ENCODE measurements at places on chromosomes 13 and 19.

DNA sequence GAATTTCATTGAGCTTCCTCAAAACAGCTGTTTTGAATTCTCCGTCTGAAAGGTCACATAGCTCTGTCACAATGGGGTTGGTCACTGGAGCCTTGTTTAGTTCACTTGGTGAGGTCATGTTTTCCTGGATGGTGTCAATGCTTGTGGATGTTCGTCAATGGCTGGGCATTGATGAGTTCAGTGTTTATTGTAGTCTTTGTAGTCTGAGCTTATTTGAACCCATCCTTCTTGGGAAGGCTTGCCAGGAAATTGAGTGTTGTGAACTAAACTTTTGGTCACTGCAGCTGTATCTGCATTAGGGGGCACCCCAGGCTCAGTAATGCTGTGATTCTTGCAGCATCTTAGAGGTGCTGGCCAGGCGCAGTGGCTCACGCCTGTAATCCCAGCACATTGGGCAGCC lies 22.0 kb downstream of the BLOC1S3 start:
- H3K36me3 ChIP-seq: no peaks in the 10 kb centered on the region
- no peak overlapping the region for H3K4me3 ChIP-seq
- no peaks in the 10 kb centered on the region for H3K4me1 ChIP-seq
- no peak for DNase-seq

DNA sequence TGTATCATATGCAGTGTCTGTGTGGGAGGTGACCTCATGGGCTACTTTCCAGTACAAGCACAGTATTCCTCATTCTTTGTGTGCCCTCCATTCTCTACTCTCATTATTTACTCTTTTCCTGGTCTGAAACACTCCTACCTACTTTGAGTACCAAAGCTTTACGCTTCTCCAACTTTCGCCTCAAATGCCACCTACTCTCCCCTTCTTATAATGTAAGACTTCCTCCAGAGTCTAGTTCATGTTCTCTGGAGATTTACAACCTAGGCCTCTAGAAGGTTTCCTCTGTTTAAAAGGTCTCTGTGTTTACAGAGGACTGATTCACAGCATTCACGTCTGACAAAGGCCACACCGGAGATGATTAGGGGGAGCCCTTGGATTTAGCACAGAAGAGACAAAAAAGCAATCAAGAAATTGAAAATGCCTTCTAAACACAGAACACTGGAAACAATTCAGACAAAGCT lies 302.0 kb downstream of the KLF12 start:
- H3K4me3 ChIP-seq: no peak overlapping the region
- no peaks in the 10 kb centered on the region for H3K36me3 ChIP-seq
- DNase-seq: no peak
- H3K27me3 ChIP-seq: no peaks in the 10 kb centered on the region
- H3K4me1 ChIP-seq: peaks cover 32% of the 10 kb centered on the region
- no peak overlapping the region for H3K27ac ChIP-seq

- no peaks in the 10 kb centered on the region for H3K36me3 ChIP-seq
- H3K4me1 ChIP-seq: no peaks in the 10 kb centered on the region
- H3K4me3 ChIP-seq: no peak overlapping the region
- H3K27me3 ChIP-seq: peaks cover 1% of the 10 kb centered on the region
- no peak for DNase-seq
Observed at GRCh38 chr13:96193728-96194310, 103.9 kb downstream of the HS6ST3 start.

DNA sequence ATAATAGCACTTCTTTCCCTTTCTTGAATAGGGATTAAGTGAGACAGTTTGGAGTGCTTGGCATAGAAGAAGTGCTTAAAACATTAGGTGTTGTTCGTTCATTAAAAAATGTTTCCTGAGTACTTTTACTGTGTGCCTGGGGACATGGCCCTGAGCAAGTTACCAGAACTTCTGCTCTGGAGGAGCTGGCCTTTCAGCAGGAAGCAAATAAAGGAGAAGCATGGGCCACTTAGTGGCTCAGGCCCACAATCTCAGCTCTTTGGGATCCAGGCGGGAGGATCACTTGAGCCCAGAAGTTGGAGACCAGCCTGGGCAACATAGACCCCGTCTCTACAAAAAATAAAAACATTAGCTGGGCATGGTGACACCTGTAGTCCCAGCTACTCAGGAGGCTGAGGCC lies 5.7 kb downstream of the DNM2 start:
- no peak overlapping the region for H3K27ac ChIP-seq
- H3K4me1 ChIP-seq: peaks cover 48% of the 10 kb centered on the region
- no peak overlapping the region for H3K4me3 ChIP-seq
- H3K36me3 ChIP-seq: peaks cover 12% of the 10 kb centered on the region
- no peaks in the 10 kb centered on the region for H3K27me3 ChIP-seq

DNA sequence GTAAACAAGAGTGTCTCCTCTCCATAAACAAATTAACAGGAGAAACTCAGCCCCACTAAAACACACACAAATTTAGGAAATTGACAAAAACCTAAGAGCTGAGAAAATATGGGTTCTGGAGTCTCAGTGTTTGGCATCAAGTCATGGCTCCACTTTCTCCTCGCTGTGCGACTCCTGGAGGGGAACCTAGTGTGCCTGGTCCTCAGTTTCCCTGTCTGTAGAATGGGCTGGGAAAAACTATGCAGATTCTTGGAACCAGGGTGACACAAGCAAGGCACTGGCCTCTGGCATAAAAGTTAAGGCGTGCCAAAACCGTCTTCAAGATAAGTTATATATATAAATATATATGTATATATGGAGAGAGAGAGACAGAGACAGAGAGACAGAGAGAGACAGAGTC lies 83.9 kb downstream of the INSR start:
- DNase-seq: no peak
- H3K4me1 ChIP-seq: peaks cover 40% of the 10 kb centered on the region
- peaks cover 7% of the 10 kb centered on the region for H3K27me3 ChIP-seq
- H3K27ac ChIP-seq: no peak overlapping the region

DNA sequence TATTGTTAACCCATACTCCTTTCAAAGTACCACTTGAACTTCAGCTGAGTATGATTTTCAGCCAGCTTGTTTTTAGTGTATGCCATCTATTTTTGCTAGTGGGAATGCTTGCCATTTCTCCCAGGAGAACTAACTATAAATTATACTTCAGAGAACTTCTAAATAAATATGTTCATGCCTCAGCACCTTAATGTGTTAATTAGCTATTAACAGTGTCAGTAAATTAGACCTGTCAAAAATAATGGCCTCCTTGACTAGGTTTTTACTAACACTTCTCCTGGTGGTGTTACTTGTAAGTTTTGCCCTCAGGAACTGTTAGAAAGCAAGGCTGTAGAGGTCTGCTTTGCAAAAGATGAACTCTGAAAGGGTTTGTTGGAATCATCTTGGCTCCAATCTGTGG lies 4.5 kb downstream of the CLDN10 start:
- no peak overlapping the region for H3K4me3 ChIP-seq
- DNase-seq: no peak
- no peaks in the 10 kb centered on the region for H3K36me3 ChIP-seq
- H3K27me3 ChIP-seq: peaks cover 32% of the 10 kb centered on the region
- H3K27ac ChIP-seq: no peak overlapping the region
- peaks cover 9% of the 10 kb centered on the region for H3K4me1 ChIP-seq

DNA sequence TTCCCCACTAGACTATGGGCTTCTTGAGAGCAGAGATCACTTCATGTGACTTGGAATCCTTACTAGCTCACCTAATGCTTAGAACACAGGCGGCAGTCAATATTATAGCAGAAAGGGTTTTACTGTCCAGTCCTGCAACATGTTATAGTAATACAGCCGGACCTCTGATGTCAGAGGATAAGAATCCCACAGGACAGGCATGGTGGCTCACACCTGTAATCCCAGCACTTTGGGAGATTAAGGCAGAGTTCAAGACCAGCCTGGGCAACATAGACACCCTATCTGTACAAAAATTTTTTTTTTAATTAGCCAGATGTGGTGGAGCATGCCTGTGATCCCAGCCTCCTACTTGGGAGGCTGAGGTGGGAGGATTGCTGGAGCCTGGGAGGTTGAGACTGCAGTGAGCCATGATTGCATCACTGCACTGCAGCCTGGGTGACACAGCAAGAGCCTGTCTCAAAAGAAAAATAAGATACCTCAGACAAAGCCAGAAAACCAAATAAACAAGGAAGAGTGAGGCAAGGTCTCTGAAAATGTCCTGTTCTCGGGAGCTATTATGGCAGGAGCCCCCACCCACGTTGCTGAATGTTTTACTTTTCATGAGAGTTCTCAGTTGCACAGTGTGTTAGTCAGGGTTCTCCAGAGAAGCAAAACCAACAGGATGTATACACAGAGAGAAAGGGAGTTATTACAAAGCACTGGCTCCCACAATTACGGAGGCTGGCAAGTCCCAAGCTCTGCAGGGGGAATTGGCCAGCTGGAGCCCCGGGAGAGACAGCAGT lies 100.8 kb downstream of the UBL3 start:
- H3K36me3 ChIP-seq: no peaks in the 10 kb centered on the region
- no peak overlapping the region for H3K27ac ChIP-seq
- peaks cover 13% of the 10 kb centered on the region for H3K27me3 ChIP-seq

- H3K27ac ChIP-seq: no peak overlapping the region
- H3K27me3 ChIP-seq: no peaks in the 10 kb centered on the region
- no peaks in the 10 kb centered on the region for H3K36me3 ChIP-seq
- peaks cover 18% of the 10 kb centered on the region for H3K4me1 ChIP-seq
- DNase-seq: no peak
Observed at GRCh38 chr13:112730157-112730671, 40.4 kb downstream of the ATP11A start.

GRCh38 chr19:5558101-5558621 lies 9.6 kb downstream of the TINCR start:
- H3K36me3 ChIP-seq: peaks cover 13% of the 10 kb centered on the region
- H3K27me3 ChIP-seq: peaks cover 5% of the 10 kb centered on the region
- H3K4me1 ChIP-seq: no peaks in the 10 kb centered on the region
- no peak overlapping the region for H3K4me3 ChIP-seq

GRCh38 chr13:74133657-74134201 lies 475 bp downstream of the KLF12 start:
- peak overlapping the region; percentile 100 for H3K4me3 ChIP-seq
- peak; percentile 91 for DNase-seq
- peaks cover 30% of the 10 kb centered on the region for H3K4me1 ChIP-seq
- H3K27me3 ChIP-seq: peaks cover 1% of the 10 kb centered on the region
- H3K27ac ChIP-seq: peak overlapping the region; percentile 100
- H3K36me3 ChIP-seq: peaks cover 6% of the 10 kb centered on the region

DNA sequence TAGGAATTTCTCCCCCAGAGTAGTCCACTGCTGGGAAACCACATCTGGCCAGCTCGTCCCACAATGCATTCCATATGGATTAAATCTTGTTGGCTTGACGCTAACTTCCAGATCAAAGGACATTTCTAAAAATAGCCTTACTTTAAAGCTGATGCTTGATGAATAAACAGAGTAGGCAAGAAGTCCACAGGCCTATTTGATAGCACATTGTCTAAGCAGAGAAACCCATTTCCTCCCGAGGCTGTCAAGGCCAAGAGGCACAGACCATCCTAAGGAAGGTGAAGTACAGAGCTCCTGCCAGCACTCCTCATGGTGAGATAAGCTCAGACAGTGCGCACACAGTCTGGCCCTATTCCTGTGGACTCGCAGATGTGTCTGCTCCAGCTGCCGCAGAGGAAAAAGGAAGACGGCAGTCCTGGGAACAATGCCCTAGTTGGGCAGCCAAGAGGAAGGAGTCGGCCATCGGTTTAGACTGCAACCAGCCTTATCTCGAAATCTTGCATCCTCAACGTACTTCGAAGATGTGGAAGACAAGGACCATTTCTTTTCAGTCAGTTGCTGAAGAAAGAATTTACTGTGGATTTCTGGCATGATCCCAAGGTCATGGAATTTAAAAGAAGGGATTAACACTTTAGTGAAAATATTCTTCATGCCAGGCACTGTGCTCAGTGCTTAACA lies 156.8 kb downstream of the RGCC start:
- H3K27ac ChIP-seq: no peak overlapping the region
- H3K27me3 ChIP-seq: no peaks in the 10 kb centered on the region
- no peaks in the 10 kb centered on the region for H3K4me1 ChIP-seq

All from activated CD4-positive, alpha-beta memory T cell treated with anti-CD3 and anti-CD28 coated beads for 36 hours (primary cell).